ENCODE measurements at places on chromosomes 6 and 20.

GRCh38 chr6:35302604-35303241 lies 5.1 kb downstream of the DEF6 start:
- no peak for DNase-seq

- DNase-seq: no peak
These were observed 95.6 kb upstream of the SHLD1 start for GRCh38 chr20:5654557-5654956.

DNA sequence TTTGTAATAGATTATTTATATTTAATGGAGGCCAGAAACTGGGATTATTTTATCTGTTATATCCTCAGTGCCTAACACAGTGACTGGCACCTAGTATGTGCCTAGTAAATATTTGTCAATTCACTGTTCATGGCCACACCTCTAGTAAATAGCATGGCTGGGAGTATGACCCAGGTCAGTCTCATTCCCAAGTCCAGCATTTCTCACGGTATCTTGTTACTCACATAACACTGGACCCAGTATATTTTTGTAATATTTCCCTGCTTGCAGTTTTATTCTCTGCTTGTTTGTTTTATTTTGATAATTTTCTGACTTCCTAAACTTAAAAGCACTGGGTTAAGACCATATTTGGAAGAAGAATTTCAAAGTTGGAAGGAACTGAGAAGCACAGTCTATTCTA lies 47.7 kb downstream of the CTNNBL1 start:
- no peak for DNase-seq

DNA sequence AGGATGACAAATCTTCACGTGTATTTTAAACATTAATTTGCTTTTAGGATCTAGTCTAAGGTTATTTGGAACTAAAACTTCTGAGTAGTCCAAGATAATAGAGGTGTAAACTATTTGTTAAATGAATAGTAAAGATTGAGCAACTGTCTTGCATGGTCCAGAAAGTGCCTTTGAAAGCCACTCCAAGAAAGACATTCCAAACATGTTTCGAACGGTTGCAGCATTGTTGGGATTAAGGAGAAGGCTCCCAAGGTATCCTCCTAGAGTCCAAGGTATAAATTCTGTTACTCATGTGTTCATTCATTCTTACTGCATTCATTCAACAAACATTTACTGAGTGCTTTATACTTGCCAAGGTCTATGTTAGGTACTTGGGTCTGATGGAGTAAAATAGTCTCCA lies 28.8 kb upstream of the MYLK2 start:
- no peak for DNase-seq

GRCh38 chr6:31345026-31345730 lies 11.8 kb downstream of the HLA-B start:
- no peak for DNase-seq

- peak; percentile 9 for DNase-seq
These were observed 29.3 kb downstream of the BCAS4 start for GRCh38 chr20:50824137-50824536.

- no peak for DNase-seq
These were observed 1.5 kb upstream of the PRSS35 start for GRCh38 chr6:83510791-83511190.

DNA sequence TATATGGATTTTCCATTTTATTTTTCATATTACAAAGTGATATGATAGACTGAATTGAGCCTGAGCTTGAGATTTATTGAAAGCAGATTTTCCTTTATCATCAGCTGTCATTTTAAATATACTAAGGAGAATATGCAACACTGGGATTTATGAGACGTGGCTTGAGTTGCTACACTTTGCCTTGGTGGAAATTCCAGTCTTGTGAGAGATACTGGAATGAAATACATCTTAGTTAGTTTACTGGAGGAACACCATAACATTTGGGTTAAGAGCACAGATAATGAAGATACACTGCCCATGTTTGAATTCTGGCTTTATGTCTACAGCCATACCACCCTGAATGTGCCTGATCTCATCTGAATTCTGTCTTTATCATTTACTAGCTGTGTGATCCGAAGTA lies 86.5 kb upstream of the IFNGR1 start:
- DNase-seq: no peak

- no peak for DNase-seq
These were observed 1.2 kb downstream of the ZFAND3 start for GRCh38 chr6:37820718-37821079.

GRCh38 chr20:7520361-7520760 lies 419.9 kb downstream of the HAO1 start:
- DNase-seq: no peak

DNA sequence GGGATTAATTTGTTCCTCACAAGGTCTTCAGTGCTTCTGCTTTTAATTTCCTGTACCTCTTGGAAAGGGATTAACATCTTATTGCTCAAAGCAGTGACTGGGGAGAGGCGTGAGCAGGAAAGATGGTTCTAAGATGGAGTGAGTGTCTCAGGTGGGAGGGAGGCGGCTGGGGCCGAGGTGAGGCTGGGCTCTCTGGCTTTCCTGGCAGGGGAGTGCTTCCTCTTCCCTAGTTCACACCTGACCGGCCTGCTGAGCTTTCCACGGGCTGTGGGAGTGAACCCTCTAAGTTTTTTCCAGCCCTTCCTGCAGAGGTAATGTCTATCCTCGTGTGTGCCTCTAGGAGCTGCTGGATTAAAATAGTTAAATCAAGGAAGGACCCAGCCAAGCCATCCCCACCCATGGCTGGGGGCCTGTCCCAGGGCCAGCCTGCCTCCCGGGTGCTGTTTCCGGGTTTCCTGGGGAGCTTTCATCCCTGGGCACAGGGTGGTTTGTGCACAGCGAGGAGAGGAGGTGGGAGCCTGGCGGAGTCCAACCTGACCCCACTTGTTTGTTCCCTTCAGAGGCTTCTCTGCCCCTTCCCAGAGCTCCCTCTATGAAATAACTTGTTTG lies 179.1 kb downstream of the TFAP2C start:
- no peak for DNase-seq

- no peak for DNase-seq
These were observed 58.1 kb upstream of the SNRPB2 start for GRCh38 chr20:16671753-16672152.

- DNase-seq: no peak
These were observed 32.9 kb downstream of the ASXL1 start for GRCh38 chr20:32391003-32391402.

DNA sequence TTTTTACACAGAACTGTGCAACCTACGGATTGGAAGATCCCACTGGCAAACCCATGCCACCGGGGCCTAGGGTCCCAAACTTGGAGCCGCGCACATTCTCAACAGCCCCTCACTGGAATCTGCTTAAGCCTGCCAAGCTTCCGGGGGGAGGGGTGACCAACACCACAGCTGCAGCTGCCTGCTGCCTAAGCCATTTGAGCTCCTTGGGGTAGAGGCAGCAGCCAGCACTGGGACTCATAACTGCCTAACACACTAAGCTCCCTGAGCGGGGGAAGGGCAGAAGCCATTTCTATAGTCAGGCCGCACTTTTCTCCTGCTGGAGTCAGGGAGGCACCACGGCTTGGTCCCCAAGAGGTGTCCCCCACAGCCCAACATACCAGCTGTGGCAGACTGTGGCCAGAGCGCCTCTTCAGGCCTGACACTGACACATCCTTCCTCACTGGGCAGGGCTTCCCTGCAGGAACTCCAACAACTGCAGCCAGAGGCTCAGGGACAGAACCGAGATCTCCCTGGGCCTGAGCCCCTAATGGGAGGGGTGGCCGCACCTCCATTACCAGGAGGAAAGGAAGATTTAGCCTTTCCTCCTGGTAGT lies 270.3 kb upstream of the ECI2 start:
- DNase-seq: no peak

- no peak for DNase-seq
These were observed 103.7 kb downstream of the SLC23A2 start for GRCh38 chr20:4897600-4897999.

- DNase-seq: no peak
These were observed 26.9 kb downstream of the ARMC2 start for GRCh38 chr6:108875161-108875555.

GRCh38 chr6:154852687-154853086 lies 119.5 kb downstream of the SCAF8 start:
- DNase-seq: no peak

DNA sequence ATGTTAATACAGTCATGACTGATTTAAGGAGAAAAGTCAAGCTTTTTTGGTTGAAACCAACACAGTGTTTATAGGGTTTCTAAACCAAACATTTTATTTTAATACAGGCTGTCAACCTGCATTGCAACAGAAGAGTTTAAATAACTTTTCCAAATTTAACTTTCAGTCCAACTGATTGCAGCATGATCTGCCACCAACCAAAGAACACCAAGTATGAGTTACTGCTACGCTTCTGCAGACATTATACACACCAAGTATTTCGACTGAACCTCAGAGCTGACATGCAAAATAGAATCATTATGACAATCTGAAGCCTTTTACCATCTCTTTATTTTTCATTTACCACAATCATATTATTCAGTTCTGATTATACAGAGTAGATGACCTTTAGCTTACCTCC lies 151.2 kb upstream of the DST start:
- DNase-seq: no peak

DNA sequence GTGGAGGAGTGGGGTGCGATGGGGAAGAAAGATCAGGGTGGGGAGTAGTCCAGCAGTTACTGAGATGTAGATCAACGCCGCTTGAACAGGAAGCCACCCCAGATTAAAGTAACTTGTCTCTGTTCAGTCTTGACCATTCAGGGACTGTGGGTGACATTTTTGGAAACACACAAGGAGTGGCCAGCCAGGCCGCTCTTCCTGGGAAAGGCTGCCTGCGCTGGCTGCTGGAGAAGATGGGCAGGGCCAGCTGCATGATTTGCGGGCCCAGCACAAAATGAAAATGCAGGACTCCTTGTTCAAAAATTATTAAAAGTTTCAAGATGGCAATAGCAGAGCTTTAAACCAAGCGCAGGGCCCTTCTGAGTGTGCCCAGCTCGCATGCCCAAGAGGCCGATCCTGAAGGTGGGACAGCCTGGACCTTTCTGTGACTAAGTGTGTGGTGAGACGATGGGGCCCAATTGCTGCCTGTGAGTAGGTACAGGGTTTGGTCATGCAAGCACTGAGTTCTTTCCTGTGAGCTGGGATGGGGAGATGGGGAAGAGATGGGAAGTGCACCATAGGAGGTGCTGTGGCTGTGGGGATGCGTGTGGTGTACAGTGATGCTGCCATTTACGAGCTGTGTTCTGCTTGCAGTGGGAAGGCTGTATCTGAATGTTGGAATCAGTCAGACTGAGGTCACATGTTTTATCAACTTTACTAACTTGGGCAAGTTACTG lies 51.3 kb downstream of the DAAM2 start:
- DNase-seq: no peak

DNA sequence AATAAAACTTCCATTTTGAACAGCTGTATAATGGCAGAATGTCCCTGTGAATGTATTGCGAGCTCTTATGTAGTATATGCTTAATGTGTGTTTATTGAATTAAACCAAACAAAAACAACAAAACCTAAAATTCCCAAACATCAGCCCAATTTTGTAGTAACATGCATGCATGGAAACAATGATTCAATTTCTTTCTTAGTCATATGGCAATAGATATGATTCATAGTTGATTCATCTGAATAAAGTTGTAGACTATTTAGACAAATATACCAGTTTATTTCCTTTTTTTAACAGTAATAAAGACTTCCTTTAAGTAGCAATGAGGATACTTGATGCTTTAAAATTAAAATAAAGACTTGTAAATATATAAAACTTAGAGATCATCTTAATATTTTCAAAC lies 670.6 kb downstream of the CD109 start:
- no peak for DNase-seq

GRCh38 chr20:54479138-54479906 lies 3.9 kb downstream of the DOK5 start:
- DNase-seq: no peak

- DNase-seq: no peak
These were observed 100.8 kb downstream of the HIVEP2 start for GRCh38 chr6:142844065-142844755.

DNA sequence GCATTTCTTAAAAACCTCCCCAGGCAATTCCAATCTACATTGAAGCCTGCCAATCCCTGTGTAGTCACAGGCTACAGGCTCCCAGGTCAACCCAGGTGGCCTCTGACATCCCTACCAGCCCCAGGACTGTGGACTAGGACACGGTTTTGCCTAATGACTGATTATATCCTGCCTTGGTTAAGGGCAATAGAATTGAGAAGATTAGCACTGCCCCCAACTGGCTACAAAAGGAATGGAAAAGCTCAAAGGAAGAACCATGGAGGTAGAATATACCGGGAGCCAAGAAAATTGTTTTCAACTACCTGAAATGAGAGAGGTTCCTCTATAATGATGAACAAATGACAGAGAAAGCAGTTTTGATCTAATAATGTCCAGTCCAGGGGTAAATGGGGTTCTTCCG lies 421.1 kb upstream of the AGPAT4 start:
- no peak for DNase-seq

GRCh38 chr6:119764927-119765681 lies 415.5 kb upstream of the MAN1A1 start:
- no peak for DNase-seq

- DNase-seq: peak; percentile 63
These were observed 16.7 kb upstream of the TBC1D20 start for GRCh38 chr20:478949-479429.

DNA sequence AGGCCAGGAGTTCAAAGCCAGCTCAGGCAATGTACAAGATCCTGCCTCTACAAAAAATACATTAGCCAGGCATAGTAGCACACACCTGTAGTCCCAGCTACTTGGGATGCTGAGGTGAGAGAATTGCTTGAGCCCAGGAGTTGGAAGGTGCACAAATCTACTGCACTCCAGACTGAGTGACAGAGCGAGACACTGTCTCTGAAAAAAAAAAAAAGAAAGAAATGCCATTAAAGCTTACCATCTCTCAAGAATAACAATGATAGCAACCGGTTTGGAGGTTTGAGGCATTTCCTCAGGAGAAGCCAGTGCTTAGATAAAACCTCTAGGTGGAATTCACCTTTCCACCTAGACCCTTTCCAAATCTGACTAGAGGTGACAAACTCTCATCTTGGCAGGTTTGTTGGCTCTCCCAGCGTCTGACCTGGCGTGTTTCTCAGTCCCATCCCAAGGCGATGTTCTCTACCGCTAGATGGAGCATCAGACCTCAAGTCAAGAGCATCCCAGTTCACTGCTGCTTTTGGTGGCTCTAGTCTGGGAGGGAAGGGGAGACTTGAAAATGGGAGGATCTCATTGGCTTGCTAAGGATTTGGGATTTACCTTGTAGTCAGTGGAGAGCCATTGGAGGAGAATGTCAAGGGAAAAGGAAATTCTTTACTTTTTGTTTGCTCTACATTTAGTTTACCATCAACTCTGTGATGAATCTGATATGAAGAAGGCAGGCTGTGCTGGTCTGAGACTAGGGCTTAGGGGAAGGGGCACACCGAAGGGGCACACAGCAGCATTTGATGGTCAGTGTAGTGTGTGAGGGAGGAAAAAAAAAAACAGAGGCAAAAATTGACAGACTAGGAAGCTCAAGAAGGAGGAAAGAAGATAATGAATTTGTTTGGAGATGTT lies 67.9 kb downstream of the NCOA7 start:
- peak; percentile 59 for DNase-seq

- DNase-seq: no peak
These were observed 56.9 kb downstream of the SYNJ2 start for GRCh38 chr6:158038291-158039177.

GRCh38 chr6:143098054-143098671 lies 37.5 kb downstream of the AIG1 start:
- DNase-seq: no peak

- no peak for DNase-seq
These were observed 284.7 kb upstream of the CITED2 start for GRCh38 chr6:139659196-139659595.

- DNase-seq: no peak
These were observed 85.7 kb upstream of the CST7 start for GRCh38 chr20:24863356-24863755.

Data from tibial nerve (tissue), 4 donors.